ENCODE measurements at places on chromosomes 12 and 14.

GRCh38 chr12:62116986-62117385 is 143.2 kb upstream of the USP15 start:
- no peak for DNase-seq

DNA sequence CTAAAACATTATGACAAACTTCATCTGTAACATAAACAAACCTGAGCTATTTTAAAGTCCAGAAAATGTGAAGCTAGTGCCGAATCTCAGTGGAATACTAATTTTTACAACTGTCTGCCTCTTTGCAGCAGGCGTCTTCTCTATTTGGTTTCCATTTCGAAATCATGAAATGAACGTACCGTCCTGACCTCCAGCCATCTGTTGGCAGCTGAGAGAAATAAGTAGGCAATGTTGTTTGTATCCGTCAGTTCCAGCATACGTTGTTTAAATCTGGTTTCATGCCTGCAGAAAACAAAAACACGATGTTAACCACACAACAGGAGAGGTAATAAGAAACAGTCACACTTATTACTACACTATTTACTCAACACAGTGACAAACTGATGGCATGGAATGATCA is 54.3 kb upstream of the KCNJ8 start:
- DNase-seq, result no peak

DNA sequence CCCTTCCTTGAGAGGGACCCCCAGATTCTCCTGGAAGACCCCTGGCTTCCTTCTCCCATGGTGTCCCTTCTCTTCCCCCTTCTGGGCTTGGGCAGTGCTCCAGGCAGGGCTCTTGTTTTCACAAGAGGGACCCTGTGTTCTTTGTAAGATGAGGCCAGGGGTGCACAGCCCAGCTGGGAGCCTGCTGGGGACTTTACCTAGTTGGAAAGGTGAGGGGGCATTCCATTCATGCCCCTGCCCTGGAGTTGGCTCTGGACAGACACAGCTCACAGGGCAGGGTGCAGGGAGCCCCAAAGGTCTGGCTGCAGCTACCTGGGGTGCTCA is 31.2 kb downstream of the ISCA2 start:
- DNase-seq, result no peak

DNA sequence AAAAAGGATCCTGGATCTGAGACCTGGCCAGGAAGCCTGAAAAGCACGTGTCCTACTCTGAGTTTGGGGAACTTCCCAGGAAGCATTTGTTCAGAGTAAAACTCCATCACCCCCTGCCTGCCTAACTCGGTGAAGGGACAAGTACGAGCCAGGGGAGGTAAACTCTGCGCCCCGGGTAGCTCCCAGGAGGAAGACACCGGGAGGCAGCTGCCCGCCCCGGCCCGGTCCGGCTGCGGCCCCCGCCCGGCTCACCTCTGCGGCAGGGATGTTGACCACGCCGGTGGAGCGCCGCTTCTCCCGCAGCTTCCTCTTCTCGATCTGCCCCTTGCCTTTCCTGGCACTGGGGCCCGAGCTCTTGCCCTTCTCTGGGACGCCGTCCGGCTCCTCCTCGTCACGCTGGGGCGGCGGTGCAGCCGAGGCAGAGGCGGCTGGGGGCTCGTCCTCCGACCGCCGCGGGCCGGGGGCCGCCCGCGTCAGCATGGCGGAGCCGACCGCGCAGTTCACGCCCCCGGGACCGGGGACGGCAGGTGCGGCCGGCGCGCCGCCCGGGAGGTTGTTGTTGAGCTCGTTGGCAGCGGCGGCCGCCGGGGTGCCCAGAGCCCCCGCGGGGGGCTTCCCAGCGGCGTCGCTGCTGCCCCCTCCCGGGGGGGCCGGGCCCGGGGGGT is 1.2 kb downstream of the PAWR start:
- no peak for DNase-seq

DNA sequence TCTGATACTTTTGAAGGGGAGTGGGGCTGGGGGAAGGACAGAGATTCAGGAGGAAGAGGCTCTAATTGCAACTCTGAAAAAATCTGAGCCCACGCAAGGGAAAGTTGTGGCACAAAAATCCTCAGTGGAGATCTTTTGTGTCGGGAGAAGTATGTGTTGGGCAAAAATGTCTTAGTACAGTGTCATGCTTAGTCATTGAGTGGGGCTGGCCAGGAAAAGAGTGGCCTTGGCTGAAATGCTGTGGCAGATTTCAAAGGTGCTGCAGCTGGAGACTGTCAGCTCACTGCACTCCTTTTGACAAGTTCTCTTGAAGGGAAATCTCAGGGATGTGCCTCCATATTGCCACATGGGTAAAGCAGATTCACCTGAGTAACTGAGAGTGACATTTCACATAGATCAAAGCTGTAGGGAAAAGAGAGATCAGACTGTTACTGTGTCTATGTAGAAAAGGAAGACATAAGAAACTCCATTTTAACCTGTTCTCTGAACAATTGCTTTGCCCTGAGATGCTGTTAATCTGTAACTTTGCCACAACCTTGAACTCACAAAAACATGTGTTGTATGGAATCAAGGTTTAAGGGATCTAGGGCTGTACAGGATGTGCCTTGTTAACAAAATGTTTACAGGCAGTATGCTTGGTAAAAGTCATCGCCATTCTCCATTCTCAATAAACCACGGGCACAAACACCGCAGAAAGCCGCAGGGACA is 36.0 kb upstream of the GLIPR1 start:
- DNase-seq, result no peak

DNA sequence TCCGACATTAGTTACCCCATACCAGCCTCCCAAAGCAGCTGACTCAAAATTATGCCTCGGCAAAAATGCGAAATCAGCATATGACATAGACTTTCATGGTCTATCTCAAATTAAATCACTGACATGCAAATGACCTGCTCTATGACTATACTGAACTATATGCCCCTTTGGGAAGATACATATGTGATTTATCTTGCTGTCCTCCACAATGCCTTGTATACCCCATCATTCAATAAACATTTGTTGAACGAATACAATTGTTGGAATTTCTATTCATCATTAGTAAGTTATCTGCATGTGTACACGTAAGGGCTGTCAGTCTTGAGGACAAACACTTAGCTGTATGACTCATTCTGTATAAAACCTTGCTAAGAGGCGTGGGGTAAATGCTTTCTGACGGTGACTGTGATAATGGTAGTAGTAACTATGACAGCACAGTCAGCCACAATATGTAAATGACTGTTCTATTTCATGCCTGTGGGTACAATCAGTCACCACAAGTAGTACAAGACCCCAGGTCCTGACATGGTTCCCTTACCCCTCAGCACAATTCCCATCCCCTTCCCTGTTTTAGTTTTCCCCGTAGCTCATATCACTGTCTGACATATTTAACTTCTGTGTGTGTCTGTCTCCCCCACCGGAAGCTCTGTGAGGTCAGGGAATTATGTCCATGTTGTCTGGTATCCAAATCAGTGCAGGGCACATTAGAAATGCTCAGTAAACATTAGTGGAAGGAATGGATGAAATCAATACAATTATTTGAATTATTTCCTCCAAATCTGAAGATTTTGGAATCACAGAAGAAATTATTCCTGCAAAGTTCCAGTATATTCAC is 42.8 kb downstream of the STXBP6 start:
- no peak for DNase-seq

- DNase-seq, result no peak
Observed at GRCh38 chr12:42969355-42969754, 379.8 kb upstream of the PRICKLE1 start.

DNA sequence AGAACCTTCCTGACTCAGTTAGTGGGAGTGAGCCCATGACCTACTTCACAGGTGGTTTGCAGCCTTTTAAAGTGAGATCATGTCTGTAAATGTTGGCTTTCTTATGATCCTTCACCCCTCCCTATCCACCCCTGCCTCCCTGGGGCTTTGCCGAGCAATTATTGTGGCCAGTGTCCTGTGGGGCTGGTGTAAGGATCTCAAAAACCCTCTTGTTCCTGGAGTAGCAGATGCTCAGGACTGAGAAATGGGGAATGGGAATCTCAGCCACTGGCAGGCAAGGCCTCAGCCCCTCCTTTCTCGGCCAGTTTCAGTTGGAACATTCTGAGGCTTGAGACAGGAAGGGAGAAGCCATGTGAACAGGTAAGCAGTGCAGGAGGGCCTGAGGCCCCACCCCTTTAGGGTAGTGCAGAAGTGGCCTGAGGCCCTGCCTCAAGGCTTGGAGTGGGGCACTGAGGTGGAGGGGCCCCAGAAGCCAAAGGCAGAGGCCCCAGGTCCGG is 53.8 kb downstream of the PLEKHG3 start:
- no peak for DNase-seq

- DNase-seq, result no peak
Observed at GRCh38 chr12:96007729-96008128, 11.6 kb upstream of the HAL start.

DNA sequence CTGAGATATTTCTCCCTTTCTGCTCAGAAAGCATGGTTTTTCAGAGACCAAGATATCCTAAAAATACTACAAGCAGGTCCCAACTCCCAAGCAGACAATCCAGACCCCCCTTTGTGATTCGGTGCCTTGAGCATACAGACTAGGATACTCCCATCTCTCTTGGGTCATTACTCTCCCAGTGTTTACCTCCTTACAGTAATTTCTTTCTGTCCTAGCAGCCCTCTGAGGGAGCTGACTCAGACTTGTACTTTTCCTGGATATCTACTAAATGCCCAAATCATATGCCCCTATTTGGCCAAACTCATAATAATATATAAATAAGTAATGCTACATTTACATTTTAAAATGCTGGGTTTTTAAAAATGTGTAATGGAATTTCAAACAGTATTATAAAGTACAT is 355.6 kb downstream of the LRIG3 start:
- no peak for DNase-seq

GRCh38 chr14:21557084-21557901 is 22.6 kb downstream of the OR10G3 start:
- DNase-seq, result peak; percentile 92

GRCh38 chr12:113463746-113464451 is 7.8 kb downstream of the LHX5 start:
- DNase-seq, result no peak

DNA sequence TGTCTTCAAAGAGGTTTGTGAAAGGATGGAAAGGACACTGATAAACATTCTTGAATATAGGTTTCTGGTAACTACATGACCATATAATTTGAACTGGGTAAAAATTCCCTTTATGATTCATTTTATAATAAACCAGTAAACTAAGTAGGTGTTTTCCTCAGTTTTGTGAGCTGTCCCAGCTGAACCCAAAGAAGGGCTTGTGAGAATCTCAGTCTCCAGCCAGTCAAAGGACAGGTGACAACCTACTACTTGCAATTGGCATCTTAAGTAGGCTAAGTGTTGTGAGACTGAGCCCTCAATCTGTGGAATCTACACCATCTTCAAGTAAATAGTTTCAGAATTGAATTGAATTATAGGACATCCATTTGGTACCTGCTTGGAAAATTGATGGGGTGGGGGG is 75.2 kb downstream of the MYF5 start:
- no peak for DNase-seq

- DNase-seq, result no peak
Observed at GRCh38 chr14:81655423-81656314, 122.0 kb upstream of the SEL1L start.

DNA sequence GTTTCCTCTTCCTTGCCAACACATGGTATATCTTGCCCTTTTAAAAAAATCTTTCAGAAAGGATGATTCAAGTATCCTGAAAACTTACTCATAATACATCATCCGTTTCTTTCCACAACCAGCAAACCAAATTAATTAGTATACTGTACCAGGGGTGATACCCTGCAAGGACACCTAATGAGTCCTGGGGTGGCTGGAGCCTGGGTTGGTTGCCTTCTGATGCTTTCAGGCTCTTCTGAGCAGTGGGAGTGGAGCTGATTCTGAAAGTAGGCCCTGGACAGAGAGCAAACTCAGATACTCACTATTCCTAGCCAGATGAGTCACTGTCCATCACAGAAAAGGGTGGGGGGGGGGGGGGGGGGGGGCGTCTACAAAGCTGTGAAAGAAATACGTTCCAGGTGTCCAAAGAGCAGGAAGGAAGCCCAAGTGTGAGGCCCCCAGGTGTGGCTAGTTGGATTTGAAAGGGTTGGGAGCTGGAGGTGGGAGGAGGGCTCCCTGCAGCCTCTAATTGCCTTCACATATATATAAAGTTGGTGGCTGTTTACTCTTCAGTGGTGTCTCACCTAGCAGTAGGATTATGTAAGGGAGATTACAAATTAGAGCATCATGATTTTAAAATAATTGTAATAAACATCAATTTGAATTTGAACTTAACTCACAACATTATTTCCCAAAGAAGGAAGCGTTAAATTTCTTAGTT is 36.5 kb downstream of the FBXO33 start:
- DNase-seq, result no peak

DNA sequence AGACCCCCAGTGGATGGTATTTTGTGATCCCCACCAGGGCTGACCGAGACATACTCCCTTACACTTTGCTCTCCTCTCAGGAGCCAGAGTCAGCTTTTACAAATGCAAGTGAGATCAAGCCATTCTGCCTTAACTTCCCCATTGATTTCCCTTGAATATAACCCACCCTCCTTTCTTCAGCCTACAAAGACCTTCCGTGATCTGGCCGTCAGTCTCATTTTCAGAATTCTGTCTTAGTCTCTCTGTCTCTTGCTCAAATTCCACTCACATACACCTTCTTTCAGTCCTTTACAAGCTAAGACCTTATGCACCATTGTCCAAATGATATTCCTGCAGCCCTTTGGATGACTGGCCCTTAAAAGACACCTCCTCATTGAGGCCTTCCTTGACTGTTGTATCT is 39.0 kb upstream of the ELK3 start:
- DNase-seq, result no peak

DNA sequence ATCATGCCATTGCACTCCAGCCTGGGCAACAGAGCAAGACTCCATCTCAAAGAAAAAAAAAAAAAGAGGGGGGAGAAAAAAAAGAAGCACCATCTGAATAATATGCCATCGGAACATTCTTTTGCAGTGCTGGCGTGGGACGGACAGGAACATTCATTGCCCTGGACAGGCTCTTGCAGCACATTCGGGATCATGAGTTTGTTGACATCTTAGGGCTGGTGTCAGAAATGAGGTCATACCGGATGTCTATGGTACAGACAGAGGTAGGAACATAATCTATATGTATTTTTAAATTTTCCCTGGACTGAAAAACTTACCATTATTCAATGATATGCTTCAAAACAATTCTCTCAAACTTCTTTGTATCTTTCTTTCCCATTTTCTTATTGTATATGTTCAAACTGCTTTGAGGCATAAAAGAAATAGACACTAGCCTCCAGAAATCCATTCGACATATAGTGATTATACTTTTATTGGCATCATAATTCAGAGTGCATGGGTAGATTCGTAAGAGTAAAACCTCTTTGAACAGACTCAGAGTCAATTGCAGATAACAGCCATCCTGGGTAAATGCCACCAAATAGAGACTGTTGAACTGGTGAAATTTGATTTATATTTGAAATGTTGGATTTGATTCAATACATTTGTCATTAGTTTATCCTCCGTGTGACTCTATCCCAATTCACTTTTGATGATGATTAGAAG is 199.7 kb downstream of the EPS8 start:
- no peak for DNase-seq

DNA sequence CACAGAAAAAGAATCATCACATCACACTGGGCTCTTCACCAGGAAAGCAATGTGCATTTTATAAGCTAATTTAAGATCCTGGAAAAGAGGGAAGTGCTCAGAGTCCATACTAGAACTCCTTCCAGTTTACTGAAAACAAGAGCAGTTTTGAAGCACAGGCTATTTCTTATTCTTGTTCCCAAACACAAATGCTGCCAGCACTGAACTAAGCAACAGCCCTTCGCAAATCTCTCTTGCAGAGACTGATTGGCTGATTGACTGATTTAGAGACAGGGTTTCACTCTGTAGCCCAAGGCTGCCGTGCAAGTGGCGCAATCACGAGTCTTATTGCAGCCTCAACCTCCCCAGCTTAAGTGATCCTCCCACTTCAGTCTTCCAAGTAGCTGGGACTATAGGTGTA is 44.8 kb downstream of the BCL2L14 start:
- DNase-seq, result no peak
